ENCODE measurements at places on chromosomes 11 and 22. TPM values are rescaled to one million over a fixed set of nuclear protein-coding genes. Genes with fewer than 3 reads are reported as not detected.
A peak's percentile ranks its signal among the peaks of the same experiment; 100 is the strongest.

- no peak for DNase-seq
Observed at GRCh38 chr11:83011333-83012167, 60.1 kb downstream of the RAB30 start.

DNA sequence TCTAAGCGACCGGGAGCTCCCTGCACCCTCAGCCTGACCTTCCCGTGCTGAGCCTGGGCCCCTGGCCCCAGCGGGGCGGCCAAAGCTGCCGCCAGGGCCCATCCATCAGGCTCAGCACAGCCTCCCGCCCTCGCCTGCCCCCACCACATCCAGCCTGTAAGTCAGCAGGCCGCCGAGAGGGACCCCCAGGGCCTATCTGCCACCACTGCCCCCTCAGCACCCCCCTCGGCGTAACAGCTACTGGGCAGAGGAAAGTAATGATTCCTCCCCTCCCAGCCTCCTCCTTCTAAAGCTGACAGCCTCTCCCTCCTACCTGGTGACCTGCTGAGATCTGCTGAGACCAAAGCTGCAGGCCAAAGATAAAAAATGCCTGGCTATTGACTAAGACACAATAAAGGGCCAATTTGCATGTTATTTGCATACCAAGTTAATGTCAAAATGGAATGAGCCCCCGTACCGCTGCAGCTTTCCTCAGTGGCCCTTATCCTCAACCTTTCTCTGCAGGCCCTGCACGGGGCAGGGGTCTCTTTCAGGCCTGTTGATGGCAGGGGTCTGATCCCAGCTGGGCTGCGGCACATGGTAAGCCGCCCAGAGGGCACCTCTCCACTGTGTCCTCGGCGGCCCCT, 51.6 kb downstream of the RPUSD4 start:
- DNase-seq, result no peak

DNA sequence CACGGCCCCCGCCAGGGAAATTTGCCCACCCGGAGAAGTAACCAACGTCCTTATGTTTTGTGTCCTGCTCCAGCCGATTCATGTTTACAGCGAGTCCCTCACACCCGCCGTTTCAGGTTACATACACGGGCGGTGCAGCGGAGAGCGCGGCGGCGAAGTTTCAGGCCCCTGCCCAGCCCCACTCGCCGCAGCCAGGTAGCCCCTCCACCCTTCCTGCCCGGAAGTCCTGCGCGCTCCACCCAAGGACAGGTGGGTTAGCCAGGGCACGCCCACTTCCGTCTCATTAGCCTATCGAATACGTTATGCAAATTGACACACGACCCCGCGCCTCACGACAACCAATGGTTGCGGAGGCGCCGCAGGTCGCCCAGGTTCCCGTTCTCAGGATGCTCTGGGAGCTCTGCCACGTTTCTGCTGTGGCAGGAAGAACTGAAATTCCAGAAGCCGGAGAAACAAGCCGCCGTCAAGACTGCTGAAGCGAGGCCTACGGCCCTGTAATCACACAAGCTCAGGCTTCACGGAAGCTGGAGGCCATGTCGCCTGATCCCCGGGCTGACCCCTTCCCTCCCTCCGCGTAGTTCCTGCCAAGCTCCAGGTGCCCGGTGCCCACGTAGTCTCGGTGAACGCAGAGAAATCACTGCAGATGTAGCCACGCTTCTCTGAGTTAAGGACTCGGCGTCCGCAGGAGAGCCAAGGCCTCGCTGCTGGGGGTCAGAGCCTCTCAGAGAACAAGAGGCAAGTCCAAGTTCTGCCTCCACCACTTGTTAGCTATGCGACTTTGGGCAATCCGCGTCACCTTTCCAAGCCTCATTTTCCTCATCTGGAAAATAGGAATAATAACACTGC, 22.4 kb upstream of the MYH9 start:
- DNase-seq, result peak; percentile 93

DNA sequence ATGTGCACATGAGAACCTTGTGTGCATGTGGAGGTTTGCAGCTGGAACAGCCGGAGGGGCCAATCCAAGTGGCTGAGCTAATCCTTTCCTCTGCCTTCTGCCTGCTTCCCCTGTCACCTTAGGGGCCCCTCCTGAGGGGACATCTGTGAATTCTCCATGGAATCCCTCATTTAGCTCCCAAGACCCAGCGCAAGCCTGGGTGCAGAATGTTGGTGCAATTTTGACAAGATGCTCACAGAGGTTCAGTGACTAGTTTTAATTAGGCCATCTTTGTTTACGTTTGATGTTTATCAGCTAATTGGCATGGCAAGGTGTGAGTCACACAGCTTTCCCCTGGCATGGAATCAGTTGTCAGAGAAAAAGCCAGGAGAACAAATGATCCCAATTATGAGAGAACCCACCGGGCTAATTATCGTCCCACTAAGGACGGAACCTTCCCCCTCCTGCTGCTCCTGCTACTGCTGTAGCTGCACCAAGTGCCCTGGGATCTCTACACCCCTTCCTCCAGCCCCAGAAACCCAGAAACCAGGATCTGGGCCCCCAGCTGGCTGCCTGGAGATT, 63.6 kb upstream of the PAX6 start:
- no peak for DNase-seq

DNA sequence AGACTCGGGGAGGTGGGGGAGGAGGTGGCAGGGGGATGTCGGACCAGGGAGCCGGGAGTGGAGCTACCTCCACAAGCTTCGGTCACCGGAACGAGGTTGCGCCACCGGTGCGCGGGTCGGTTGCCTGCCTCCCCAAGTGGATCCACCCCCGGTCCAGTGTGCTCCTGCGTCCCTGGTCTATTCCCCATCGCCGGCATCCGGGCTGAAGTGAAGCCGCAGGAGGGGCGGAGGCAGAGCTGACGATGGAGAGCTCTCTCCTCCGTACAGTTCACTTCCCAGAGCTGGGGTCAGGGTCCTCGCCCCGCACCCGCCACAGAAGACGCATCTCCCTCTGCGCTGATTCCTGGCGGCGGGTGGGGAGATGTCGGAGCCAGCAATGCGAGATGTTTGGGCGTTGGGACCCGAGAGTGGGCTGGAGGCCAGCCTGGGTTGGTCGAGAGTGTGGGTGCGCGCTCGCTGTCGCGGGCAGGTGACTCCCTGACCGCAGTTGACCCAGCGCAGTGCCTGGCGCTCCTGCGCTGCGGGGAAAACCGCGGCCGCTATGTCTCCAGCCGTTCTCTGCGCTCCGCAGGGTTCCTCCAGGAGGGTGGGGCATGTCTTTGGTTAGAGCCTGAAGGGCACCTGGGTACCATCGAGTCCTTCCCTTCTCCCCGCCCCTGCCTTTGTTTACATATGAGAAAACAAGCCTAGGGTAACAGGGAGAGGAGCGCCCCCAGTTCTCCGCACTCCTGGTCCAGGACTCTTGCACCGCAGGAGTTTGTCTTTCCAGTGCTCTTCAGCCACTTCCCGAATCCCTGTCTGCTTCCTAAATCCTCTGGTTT, 1.7 kb downstream of the C11orf96 start:
- DNase-seq, result no peak

DNA sequence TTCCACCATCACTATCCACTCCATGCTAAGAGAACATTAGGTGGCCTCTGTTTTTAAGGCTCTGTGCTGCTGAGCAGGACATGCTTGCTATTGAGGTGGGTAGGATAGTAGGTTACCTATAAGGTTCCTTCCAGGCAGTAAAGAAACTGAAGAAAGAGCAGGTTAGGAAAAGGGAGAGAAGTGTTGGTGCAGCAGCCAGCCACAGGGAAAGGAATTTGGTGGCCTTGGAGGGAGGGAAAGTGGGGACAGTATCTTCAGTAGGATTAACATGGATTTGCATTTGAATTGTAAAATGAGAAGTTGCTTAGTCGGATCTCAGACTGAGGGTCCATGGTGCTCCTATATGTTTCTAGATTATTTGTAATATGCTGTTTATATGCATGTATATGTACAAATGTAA, 49.2 kb upstream of the OLFML1 start:
- no peak for DNase-seq

DNA sequence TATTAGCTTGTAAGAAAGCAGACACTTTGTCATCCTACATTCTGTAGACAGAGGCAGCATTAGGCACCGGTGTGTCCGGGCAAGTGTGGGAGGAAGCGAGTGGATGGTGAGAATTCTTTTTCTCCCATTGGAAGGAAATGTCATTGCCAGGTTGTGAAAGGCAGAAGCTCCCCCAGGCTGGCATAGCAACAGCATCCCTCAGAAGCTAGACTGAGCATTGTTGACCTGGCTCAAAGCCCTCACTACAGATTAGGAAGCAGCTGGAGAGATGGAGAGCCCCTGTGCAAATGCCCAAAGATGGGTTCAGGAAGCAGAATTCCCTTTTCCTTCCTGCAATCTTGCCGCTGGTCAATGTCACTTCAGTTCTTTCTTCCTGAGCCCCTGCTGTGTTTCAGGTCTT, 1299.3 kb downstream of the TBC1D22A start:
- DNase-seq, result no peak

DNA sequence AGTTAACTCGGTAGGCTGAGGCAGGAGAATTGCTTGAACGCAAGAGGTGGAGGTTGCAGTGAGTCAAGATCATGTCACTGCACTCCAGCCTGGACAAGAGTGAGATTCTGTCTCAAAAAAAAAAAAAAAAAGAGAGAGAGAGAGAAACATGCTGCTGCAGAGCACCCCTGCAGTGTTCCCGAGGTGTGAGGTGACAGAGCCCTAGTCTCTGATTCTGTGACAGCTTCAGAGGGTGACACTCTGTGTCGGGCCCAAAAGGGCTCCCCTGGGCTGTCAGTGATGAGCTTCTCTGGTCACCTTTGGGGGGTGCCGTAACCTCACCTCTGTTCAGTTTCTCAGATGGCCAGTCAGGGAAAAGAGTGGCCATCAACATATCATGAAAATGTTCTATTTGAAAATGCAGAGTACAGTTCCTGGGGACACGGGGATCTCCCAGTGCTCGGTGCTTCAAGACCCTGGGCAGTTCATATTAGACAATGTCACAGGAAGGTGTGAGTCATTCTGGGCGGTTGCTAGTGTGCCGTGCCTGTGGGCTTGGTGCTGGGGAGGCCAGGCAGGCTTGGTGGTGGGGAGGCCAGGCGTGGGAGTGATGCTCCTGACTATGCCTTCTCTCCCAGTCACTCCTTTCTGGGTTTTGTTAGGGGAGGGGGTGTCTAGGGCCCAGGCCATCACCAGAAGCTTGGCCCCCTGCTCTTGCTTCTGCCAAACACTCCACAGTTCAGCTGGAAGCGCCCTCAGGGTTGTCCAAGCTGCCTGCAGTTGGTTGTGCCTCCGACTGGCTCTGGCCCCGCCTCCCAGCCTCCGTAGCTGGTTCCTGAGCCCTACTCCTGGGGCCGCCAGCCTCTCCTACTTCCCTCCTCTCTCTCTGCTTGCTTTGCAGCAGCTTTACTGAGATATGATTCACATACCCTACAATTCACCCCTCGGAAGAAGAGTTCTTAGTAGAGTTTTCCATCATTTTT, 52.5 kb upstream of the CLDN5 start:
- DNase-seq, result peak; percentile 4

GRCh38 chr11:120149246-120149645, 11.3 kb upstream of the TRIM29 start:
- no peak for DNase-seq

DNA sequence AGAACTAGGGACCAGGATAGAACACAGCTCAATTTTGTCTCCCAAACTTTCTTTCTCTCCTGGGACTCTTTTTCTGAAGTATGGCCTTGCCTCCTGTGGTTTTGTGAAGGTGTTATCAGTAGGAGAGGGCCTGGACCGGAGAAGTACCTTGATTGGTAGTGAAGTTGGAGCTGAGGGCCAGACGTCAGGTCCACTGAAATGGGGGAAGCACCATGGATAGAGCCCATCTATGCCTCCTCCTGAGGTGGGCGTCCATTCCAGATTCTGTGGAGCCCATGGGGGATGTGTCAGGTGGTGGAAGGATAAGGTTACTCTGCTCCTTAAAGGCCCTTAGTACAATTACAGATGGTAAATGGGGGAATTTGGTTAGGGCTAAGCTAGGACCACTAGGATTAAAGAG, 109.7 kb downstream of the INSC start:
- no peak for DNase-seq

GRCh38 chr11:66727282-66728037, 1.6 kb downstream of the SPTBN2 start:
- peak; percentile 56 for DNase-seq

GRCh38 chr11:30351061-30351460, 28.2 kb downstream of the ARL14EP start:
- DNase-seq, result no peak

DNA sequence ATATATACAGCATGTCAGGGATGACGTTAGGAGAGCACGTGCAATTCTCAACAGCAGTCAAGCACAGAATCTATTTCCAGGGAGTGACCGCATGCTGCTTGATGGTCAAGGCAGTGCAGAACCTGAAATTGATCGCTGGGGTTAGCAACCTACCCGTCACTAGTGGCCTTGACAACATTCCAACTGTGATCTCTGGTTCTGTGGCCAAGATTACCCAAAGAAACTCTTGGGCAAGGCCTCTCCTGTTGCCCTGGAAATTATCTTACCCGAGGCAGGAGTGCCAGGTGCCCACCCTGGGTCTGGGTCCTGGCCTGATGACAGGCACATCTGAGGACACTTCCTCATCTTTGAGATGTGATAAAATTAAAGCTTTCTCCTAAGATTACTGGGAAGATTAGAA, 2.2 kb downstream of the TM7SF2 start:
- no peak for DNase-seq

DNA sequence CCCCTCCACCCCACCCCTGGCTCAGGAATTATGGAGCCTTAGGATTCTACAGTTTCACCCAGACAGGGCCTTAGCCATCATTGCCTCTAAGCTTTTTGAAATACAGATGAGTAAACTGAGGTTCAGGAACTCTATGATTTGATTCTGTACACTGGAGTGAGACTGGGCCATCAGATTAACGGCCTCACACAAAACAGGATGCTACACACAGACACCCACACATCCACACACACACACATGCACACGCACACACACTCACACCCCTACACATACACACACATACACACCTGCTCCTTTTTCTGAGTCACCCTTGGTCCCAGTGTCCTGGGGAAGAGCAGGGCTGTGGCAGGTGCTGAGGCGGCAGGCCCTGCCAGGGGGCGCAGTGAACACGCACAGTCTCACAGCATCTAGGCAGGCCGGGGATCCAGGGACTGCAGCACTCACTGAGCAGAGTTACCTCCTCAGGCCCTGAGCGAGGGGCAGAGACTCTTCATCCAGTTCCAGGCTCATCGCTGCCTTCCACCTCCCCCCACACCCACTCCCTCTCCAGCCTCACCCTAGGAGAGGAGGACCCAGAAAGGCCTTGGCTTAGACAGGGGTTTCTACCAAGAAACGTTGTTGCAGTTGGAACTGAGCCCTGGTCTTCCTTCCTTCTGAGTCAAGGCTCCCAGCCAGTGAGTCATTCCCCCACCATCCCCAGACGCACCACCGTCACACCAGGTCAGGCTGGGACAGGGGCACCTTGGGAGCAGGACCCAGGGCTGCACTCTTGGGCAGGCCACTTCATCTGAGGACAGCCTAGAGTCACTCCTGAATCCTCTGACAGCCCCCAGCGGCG, 89.8 kb upstream of the PARVA start:
- DNase-seq, result no peak

INS gene
- total RNA-seq, result not detected

FGF4 gene
- not detected for total RNA-seq

TNNI2 gene
- total RNA-seq, result 8.7 TPM

ZC3H7B gene
- 55.1 TPM for total RNA-seq

EXT2 gene
- 22.3 TPM for total RNA-seq

CTR9 gene
- total RNA-seq, result 25.5 TPM

GPR83 gene
- 0.10 TPM for total RNA-seq

ADORA2A gene
- 35.0 TPM for total RNA-seq

PDGFB gene
- 0.13 TPM for total RNA-seq

ARHGAP8 gene
- not detected for total RNA-seq

FGF3 gene
- not detected for total RNA-seq

UCP3 gene
- total RNA-seq, result 1.8 TPM
